ENCODE measurements at places on chromosomes 5 and 9.

DNA sequence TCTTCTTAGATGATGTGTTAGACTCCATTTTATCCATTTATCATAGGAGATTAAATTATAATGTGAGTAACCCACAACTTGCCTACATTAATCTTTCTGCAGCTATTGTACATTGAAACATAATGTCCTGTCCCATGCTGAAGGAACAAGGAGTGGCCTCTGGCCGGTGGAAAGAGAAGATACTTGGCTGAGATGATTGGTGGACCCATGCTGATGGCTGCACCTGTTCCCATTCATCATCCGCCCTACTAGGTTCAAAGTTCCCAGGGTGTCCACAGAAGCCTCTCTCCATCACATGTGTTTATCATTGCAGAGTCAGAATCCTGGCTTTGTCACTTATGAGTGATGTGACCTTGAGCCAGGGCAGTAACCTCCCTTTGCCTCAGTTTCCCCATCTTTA lies 24.7 kb downstream of the FBXL7 start:
- no peak for DNase-seq

GRCh38 chr5:136667789-136668188 lies 302.4 kb upstream of the TRPC7 start:
- no peak for DNase-seq

DNA sequence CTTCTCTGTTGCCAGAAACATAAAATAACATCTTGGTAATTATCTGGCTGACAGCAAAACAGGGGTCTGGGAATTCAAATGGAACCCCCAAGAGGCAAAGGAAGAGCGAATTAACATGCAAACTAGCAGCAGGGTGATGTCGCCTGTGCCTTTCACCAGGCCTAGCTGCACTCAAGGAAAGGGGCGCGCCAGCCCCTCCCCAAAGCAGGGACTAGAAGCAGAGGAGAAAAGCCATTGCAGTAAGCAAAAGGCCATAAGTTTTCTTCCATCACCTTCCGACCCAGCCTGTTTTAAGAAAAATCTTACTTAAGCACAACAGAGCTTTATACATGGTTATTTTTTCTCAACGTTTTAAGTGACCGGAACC lies 539 bp downstream of the POC5 start:
- no peak for DNase-seq

- DNase-seq = no peak
Observed at GRCh38 chr5:75891736-75892135, 174.5 kb upstream of the POC5 start.

GRCh38 chr9:126758916-126759585 lies 45.8 kb upstream of the ZBTB43 start:
- DNase-seq = no peak

- no peak for DNase-seq
Observed at GRCh38 chr9:1550636-1551035, 464.5 kb upstream of the SMARCA2 start.

GRCh38 chr5:58080573-58080972 lies 379.3 kb downstream of the PLK2 start:
- DNase-seq = no peak

GRCh38 chr9:126338945-126339344 lies 12.3 kb downstream of the MVB12B start:
- DNase-seq = no peak

DNA sequence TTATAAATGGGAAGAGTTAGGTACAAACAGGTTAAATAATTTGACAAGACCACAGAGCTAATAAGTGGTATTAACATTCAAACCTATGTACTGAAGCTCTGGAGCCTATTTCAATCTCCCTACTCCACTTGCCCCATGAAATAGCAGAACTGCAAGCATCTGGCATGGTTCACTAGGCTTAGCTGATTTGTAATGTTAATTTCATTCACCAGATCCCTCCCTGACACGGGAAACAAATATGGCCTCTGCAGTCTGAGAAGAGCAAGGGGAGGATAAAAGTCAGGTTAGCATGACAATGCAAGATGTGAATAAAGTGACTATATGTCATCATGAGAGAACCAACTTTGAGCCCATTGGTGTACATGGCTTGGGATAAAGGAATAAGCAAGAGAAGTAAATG lies 428.8 kb downstream of the BRINP1 start:
- no peak for DNase-seq

DNA sequence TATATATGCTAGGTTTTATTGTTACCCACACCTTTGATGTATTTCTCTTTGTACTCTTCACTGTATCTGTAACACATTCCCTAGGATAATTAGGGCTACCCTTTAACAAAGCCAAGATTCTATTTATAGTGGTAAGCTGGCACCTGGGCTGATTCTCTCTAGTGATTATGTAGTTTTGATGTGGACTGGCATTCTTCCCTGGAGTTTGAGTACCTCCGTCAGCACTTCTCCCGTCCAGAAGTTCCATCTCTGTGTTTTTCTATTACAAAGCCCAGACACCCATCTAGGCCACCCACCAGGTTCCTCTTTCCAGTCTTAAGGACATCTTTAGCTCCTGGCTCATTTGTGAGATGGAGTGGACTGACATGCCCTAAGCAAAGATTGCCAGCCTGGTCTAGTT lies 55.9 kb upstream of the CDKN2B start:
- no peak for DNase-seq

DNA sequence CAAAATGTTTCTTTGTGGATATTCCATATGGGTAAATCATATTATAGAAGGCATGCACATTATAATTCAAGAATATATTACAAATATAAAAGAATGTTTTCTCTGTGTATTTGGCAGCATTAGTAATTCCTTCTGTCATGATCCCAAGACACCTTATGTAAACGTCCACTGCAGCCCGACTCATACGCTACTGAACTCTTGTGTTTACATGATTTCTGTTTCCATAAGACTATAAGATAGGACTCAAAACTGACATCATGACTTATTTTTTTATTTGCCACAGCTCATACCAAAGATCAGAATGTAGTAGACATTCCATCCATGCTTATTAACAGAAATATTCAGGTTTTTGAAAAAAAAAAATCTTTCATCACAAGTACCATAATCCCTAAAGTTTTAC lies 234.1 kb downstream of the AP3B1 start:
- no peak for DNase-seq

DNA sequence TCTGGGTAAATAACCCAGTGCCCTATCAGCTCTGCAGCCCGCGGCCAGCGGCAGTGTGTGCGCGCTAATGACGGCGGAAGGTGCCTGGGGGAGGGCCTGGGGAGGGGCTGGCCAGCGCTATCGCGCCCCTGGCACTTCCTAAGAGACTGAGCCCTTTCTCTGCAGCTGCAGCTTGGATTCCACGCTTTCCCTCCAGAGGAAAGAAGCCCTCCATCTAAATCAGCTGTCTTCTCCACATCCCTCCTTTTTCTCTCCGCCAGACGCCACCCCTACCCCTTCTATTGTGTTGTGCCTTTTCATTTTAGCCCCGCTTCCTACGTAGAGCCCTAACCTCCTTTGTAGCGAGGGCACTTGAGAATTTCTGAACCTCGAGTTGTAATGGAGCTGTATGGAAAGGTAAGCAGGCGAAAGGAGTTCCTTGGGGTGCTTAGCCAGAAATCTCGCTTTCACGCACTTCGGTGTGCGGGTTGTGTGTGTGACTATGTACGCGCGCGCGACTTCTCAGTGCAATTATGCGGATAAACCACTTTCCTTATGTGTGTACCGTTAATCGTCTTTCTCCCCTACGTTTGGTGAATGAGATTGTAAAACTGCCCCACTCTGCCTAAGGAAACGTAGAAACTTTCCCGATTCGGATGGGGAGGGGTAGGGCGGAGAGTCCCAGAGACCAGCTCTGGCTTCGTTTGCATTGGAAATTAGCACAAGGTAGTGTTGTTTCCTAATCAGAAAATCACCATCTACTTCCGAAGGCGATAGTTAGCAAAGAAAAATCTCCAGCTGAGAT lies 664 bp upstream of the RAB3C start:
- DNase-seq = no peak

DNA sequence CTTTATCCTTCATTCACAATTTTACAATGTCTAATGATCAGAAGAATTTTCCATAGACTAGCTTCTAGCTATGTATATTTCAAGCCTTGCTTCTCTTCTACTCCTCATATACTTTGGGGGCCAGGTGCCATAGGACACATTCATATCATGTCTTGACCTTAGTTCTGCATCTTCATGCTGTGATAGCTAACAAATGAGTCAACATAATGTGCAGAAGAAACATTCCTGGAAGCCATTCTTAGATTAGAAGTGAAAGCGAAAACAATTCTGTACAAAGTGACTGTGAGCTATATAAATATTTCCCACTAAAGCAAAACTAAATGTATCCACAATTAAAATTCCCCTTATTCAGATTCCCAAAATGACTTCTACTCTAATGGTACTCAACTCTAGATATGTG lies 320.2 kb upstream of the NREP start:
- DNase-seq = no peak

DNA sequence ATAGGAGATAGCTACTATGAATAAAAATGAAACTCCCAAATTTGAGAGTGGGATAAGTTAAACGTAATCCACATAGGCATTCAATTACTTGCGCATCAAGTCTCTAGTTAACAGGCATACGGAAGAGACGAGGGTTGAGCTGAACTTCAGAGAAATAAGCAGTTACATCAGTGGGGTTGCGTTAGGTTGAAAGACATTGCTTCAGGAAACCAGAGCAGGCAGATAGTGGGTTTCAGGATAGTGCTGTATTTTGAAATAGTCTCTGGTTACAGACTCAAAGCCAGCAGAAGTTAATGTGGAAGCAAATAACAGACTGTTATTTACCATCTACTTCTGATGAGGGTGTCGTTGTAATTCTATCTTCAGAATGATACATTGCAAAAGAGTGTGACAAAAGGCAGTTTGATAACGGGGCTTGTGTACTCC lies 533.4 kb downstream of the PDE4D start:
- DNase-seq = no peak

- DNase-seq = no peak
Observed at GRCh38 chr5:60387051-60387440, 312.9 kb downstream of the DEPDC1B start.

- DNase-seq = no peak
Observed at GRCh38 chr9:110103257-110103656, 104.7 kb downstream of the C9orf152 start.

- DNase-seq = no peak
Observed at GRCh38 chr5:60522292-60522905, 177.6 kb downstream of the DEPDC1B start.

DNA sequence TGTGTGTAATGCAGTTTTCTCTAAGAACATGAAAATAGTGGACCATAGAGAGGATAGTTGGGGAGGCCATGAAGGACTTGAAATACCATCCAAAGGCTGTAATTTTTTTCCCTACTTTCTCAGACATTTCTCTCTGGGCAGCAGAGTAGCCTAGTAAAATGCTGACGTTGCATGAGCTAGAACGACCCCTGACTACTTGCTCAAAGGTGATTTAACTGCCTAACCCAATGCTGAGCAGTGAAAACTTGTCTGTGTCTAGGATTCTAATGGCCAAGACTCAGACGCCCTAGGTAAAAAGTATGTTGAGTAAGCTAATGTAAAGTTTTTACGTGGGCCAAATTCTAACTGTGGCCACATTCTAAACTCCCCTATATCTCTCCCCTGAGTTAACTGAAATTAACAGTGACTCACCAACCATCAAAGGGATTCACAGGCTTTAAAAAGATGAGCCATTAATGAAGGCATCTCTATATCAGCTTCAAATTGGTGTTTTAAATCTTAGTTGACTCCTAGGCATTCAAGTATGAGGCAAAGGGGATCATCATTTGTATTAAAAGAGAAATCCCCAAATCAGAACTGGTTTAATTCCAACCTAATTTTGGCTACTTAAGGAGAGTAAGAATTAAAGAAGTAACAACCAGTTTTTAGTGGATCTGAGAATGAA lies 121.0 kb upstream of the GAS1 start:
- DNase-seq = no peak

DNA sequence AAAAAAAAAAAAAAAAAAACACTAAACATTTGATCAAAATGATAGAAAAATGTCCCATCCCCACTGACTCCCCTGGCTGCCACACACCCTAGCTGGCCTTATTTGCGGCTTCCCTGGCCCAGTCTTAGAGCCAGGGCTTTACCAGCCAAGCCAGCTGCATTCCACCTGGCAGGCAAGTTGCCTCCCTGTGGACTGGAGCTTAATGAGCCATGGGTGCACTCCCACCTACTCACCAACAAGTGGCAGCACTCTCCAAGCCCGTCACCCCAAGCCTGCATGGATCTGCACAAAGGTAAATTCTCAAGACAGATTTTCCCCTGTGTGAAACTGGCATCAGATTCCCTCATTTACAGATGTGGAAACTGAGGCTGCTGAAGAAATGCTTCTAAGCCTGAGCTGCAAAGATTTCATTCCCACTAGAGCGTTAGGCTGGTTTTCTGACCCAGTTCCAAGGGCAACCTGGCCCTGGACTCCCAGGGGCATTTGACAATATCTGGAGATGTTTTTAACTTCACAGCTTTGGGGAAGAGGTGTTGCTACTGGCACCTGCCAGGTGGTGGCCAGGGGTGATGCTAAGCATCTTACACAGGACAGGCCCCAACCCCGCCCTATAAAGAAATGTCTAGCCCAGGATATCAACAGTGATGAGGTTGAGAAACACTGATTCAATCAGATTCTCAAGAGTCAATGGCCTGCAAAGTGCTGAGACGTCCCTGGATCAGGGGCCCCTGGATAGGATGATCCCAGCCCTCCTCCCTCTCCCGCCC lies 21.9 kb upstream of the VDAC1 start:
- peak; percentile 38 for DNase-seq

GRCh38 chr5:90131383-90132133 lies 278.0 kb downstream of the CETN3 start:
- no peak for DNase-seq

- DNase-seq = no peak
Observed at GRCh38 chr9:138069731-138070456, 192.3 kb downstream of the CACNA1B start.

DNA sequence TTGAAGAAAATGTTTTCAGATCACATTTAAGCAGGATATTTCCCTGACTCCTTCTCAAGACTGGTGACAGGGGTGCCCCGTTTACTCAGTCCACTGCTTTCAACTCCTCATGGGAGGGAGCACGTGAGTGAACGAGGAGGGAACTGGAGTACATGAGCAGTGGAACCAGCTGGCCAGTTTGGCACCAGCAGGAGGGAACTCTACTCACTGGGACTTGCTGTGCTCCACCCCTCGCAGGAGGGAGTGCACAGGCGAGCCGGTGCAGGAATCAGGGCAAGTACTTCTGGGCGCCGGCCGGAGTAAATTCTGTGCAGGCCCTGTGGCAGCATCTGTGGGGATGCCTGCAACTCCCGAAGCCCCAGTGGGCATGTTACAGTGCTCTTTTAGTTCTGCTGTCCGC lies 1941.1 kb upstream of the C9orf72 start:
- no peak for DNase-seq

GRCh38 chr9:71544464-71544863 lies 223.8 kb downstream of the CEMIP2 start:
- DNase-seq = no peak

GRCh38 chr9:127548352-127548881 lies 63.7 kb upstream of the STXBP1 start:
- no peak for DNase-seq

- no peak for DNase-seq
Observed at GRCh38 chr5:87266914-87267573, 639 bp upstream of the RASA1 start.

- DNase-seq = no peak
Observed at GRCh38 chr5:95823738-95824609, 1.4 kb upstream of the GLRX start.

GRCh38 chr5:15472116-15472515 lies 27.9 kb upstream of the FBXL7 start:
- DNase-seq = no peak

GRCh38 chr5:101917166-101917565 lies 378.9 kb downstream of the SLCO4C1 start:
- DNase-seq = no peak
